GM06990 (cell line): ENCODE measurements at places on chromosomes 2 and 18.

DNA sequence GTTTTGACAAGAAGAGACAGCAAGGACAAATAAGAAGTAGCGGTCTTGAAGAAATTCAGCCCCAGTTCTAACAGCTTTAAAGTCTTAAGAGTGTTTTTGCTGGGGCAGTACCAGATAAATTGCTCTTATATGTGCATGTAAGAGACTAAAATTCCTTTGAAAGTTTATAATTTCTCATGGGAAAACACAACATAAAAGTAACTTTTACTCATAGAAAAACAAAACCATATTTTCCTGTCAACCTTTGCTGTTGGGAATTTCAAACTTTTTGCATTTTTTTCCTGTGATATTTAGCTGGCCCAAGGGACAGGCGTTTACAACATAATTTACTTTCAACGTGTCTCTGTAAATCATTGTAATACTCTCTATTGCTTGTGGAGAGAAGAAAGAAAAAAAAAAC, 767.8 kb upstream of the ZEB2 start:
- no peak for DNase-seq

DNA sequence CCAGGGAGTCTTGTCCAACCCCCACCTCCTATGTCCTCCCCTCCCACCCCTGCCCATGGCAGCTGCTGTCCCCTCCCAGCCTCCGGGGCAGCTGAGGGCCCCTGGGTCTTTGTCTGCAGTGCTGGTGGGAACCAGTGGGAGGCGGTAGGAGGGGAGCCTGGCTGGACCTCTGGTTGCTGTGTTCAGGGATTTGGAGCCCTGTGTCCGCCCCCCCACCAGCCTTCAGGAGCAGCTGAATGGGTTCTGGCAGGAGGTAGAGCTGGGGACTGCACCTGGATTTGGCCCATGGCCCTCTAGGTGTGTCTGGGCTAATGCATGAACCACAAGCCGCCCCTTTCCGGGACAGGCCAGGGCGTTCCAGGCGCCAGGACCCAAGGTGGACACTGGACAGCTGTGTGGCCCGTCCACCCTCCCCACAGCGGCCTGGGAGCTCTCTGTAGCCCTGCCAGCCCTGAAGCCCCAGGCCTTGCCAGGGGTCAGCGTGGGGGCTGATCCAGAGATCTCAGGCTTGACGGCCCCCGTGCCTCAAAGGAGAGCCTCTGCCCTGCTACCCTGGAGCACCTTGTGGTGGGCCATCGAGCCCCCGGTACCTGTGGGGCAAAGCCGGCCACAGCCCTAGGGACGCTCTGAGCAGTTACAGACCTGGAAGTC, 25.4 kb downstream of the GPC1 start:
- DNase-seq: no peak

- DNase-seq: no peak
These were observed 142.3 kb upstream of the ITGA6 start for GRCh38 chr2:172285010-172285621.

- no peak for DNase-seq
These were observed 761.6 kb downstream of the DSC3 start for GRCh38 chr18:30280861-30281470.

DNA sequence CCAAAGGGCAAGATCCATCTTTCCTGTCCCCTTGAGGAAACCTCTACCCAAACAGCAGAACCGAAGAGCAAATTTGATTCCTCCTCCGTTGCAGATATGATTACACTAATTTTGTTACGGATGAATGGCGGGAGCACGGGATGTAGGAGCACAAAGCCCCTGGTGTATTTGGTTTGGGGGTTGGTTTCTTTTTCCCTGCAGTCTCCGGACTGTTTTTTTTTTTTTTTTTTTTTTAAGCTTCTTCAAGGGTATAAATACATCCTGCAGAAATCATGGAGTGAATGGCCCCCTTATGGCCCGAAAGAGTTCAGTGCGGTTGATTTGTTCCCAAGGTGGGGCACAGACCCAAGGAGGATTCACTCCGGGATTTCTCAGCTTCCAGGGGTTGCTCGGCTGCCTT, 135.3 kb upstream of the SH3BP4 start:
- DNase-seq: no peak

DNA sequence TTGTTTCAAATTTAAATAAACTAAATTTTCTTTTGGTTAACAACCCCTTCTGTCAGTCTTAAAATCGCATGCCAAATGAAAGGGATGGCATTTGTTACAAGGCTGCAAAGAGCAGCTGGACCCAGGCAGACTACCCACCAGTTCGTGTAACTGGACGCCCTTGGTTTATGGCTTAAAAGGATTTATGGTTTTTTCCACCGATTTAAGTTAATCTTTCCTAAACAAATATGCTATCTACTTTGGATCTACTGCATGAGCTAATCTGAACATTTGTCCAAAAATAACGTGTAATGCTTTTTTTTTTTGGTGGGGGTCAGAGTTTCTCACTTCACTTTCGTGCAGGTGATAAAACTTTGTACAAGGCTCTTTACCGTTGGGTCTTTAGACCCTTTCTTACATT, 62.9 kb downstream of the DIS3L2 start:
- no peak for DNase-seq

GRCh38 chr18:78146136-78147085, 833.2 kb upstream of the SALL3 start:
- no peak for DNase-seq

DNA sequence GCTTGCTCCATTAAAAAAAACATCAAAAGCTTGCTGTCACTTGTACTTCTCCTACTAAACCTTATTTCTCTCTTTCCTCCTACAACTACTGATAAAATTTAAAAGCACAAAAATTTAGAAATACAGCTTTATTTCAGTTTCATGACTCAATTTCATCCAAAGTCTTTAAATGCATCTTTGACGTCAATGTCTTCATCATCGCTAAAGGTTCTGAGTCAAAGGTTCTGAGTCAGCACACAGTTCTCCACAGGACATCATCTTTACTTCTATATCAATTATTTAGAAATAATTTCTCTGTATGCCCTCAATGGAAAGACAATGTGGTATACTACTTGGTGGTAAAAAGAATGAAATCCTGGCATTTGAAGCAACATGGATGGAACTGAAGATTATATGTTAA, 163.9 kb upstream of the DNMT3A start:
- no peak for DNase-seq

DNA sequence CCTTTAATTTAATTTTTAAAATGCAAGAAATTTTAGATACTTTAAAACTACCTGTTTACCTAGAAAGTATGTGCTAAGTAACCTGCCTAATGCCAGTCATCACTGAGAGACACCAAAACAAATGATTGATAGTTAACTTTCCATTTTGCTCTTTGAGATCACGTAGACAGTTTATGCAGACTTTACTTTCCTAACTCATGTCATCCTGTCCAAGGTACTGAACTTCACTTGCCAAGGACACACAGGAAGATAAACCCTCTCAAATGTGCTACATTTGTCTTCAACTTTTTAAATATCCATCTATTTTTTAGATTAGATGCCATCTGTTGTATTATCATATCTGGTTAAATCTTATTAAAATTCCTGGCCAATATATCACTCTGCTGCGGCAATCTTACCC, 20.1 kb upstream of the SCN1A start:
- no peak for DNase-seq

DNA sequence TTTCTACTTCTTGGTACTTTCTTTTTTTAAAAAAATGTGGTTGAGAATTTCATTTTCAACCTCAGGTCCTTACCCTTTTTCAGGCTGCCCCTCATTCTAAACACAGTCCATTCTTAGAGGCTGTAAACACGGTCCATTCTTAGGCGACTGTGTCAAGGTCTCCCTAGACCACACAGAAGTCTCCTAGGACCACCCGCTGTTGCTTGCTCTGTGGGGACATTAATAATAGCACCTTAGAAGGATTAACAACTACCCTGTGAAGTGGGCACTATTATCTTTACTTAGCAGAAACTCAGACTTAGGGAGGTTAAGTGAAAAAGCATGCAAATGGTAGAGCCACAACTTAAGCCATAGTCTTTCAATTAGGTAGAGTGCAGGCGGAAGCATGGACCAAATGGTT, 91.7 kb downstream of the RBMS1 start:
- no peak for DNase-seq

- no peak for DNase-seq
These were observed 263.8 kb downstream of the RBM43 start for GRCh38 chr2:150997702-150998440.

DNA sequence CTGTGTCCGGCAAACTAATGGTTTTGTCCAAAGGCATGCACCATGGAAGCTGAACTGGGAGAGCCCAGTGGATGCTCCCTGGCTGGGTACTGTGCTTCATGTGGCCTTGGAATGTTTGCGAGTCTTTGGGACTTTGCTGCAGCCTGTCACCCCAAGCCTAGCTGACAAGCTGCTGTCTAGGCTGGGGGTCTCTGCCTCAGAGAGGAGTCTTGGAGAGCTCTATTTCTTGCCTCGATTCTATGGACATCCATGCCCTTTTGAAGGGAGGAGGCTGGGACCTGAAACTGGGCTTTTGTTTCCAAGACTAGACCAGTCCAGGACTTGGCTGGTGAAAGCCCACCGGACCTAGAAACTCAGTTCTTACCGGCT, 1.7 kb downstream of the MARS2 start:
- no peak for DNase-seq

GRCh38 chr2:216392018-216392562, 19.8 kb upstream of the MARCHF4 start:
- no peak for DNase-seq

DNA sequence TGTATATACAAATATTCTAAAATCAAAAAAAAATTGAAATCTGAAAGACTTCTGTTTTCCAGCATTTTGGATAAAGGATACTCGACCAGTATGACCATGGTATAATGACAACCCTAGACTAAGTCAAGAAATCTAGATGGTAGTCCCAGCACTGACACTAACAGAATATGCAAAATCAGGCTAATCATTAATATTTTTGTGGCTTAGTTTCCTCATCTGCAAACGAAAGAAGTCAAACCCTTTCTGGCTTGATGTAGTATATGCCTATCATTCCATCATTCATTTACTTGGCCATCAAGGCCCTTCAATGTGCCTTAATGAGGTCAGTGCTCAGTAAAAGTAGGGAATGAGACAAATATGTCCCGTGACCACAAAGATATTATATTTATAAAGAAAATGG, 83.5 kb downstream of the NCKAP5 start:
- no peak for DNase-seq

GRCh38 chr2:204505946-204506345, 39.3 kb upstream of the PARD3B start:
- DNase-seq: no peak

- no peak for DNase-seq
These were observed 154.1 kb upstream of the HDAC4 start for GRCh38 chr2:239554766-239555570.

DNA sequence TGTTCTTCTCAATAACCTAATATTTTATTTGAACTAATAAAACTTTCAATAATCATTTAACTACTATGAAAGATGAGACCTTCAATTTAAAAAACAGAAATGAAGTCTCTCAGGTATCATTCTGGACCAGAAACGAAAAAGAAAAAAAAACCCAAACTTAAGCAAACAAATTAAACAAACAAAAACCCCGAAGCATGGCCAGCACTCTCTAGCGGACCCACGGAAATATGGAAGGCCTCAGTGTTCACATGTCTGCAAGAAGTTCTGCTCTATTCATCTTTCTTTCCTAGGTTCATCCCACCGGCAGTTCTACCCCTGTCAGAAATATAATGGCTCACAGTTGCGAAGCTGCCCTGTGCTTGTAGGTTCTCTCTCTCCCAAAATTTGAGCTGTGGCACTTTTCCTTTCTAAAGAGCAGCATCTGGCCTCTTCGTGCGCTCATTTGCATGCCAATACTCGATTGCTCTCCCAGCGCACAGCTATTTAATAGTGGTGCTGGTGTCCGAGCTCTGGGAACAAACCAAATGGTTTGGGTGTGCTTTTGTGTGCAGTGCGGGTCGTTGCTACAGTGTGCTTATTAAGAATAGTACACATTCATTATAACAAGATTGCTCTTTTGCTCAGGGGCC, 129.0 kb upstream of the ZEB2 start:
- no peak for DNase-seq

DNA sequence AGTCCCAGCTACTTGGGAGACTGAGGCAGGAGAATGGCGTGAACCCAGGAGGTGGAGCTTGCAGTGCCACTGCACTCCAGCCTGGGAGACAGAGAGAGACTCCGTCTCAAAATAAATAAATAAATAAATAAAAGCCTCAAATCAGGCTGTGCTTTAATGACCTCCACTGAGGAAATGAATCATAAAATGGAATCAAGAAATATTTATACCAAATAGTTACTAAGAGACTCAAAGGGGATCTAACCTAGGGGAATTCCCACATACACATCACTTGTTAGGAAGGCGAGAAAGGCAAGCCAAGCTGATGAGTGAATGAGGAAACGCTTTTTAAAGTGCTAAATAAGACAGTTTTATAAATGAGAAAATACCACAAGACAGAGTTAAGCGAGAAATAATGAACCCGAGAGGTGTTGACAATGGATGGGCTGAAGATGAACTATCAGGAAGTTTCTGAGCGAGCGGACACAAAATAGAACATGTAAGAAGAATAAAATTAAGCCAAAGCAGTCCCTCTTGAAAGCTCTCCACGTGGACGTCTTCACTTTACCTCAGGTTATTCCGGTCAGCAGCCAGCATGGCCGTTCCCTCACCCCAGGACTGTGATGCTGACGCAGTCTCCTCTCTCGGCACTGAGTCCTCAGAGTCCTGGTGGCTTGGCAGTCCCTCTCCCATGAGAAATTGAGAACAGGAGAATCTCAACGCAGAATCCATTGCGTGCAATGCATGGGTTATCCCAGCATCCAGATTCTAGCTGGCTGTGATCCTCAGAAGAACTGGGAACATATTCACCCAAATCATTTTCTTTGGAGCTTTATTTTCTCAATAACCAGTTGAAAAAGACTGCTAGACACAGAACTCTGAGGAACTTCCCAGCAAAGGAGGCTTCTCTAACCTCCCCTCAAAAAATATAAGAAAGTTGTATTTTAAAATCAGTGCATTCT, 22.3 kb downstream of the PXDN start:
- DNase-seq: no peak

GRCh38 chr2:24731923-24732322, 61.3 kb downstream of the PTRHD1 start:
- DNase-seq: no peak

- DNase-seq: no peak
These were observed 73.2 kb upstream of the SMAD2 start for GRCh38 chr18:48003426-48004349.

DNA sequence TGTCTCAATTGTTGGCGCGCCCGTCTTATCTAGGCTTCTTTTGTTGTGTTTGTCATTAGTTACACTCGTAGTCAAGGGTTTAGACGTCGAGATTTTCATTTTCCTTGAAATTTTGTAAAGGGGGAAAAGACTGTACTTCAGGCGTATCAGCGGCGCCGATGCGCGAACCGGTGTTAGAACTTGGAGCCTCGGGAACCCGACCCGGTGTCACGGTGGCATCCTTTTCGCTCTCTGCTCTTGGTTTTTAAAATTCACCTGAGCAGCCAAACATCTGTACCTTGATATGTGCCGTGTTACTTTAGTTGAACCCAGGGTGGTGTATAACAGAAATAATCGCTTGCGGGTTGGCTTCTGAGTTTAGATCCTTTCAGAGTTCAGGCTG, 643 bp downstream of the RMC1 start:
- no peak for DNase-seq

GRCh38 chr2:34012715-34013302, 413.7 kb upstream of the FAM98A start:
- no peak for DNase-seq
